ENCODE measurements at places on chromosomes 7 and 10.

- DNase-seq: peak; percentile 15
Observed at GRCh38 chr10:26860102-26860442, 686 bp downstream of the ABI1 start.

- DNase-seq: no peak
Observed at GRCh38 chr7:130904792-130905191, 170.8 kb upstream of the KLF14 start.

DNA sequence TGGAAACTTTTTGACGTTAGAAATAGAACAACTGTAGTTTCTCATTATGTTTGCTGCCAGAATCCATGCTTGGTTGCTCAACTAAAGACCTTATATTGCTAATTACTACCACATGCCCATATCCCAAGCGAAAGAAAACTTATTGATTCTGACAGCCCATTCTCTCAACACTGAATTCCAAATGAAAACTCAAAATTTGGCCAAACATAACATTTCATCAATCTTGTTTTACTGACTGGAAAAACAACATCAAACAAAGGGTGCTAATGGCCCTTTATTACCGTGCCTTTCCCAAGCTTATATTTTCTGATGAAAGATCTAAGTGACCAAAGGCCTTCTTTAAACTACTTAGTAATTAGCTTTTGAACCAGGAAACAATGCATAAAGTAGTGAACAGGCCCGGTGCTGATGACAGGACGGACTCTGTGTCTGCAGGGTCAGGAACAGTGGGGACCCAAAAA, 531.8 kb downstream of the KCNMA1 start:
- DNase-seq: no peak

GRCh38 chr10:25142116-25142864, 32.5 kb upstream of the GPR158 start:
- DNase-seq: no peak

- DNase-seq: no peak
Observed at GRCh38 chr10:87636313-87636915, 23.3 kb upstream of the PAPSS2 start.

DNA sequence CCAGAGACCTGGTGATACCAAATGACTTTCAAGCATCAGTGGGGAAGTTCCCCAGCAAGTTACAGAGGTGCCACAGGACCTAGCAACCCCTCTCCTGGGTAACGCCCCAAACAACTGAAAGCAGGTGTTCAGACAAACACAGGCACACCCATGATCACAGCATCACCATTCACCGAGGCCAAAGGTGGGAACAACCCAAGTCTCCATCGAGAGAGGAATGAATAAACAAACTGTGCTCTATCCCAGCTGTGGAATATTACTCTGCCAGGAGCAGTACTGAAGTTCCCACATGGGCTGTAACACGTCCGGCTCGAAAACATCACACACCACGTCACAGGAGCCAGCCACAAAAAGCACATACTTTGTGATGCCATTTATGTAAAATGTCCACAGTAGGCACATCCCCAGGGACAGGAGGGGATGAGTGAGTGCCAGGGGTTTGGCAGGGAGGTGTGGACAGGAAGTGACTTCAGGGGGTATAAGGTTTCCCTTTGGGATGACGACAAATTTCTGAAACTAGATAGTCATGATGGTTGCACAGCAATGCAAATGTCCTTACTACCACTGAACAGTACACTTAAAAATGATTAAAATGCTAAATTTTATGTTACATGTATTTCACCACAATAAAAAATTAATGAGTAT, 222.8 kb downstream of the TNS3 start:
- DNase-seq: no peak

GRCh38 chr7:50782375-50783208, at the start of gene GRB10:
GRB10 (minus strand) TSS chr7:50782896; CDS start chr7:50732322, 50,574 bp downstream.
- DNase-seq: no peak

DNA sequence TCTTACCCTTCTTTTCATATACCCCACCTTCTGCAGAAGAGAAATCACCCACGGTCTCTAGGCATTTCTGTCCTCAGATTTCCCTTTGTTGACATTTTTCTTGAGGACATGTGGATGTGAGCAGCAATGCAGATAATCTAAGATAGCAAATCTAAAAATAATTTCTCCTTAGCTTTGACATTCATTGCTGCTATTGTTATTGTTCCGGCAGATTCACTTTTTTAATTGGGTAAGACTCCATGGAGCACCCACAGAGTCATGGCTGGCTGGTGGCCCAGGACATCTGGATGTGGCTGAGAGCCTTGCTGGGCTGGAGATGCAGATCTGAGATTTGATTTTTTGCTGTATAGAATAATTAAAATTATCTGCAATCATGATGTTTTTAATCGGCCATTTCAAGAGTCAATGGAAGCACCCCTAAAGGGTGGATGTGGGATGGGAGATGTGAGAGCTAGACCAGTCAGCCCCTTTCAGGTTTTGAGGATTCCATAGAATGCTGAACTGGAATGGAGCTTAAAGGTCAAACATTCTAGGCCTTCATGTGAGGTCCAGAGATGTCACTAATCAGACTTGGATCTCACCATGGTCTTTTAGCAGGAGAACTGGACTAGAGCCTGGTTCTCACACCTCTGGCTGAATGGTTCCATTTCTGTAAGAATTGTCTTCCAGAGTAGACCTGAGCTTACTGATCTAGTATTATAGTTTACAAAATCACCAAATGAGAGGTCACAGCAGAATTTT, 37.5 kb downstream of the TAS2R41 start:
- no peak for DNase-seq

- DNase-seq: no peak
Observed at GRCh38 chr7:46814516-46815250, 767.2 kb downstream of the TNS3 start.

DNA sequence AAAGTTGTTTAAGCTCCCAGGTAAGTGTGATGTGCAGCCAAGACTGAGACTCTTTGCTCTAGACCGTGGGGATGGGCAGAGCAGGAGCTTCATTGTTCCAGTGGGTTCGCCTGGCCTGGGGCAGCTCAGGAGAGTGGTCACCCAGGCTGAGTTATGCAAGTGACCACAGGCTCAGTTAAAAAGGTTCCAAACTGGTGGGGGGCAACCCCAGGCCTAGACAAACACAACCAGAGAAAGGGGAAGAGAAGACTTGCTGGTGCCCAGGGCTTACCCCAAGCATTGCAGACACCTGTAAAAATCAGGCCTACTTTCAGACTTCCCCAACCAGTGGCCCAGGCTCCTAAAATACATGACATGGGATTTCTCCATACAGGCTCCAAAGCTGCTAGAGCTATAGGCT, 21.6 kb downstream of the CREB3L2 start:
- DNase-seq: no peak

DNA sequence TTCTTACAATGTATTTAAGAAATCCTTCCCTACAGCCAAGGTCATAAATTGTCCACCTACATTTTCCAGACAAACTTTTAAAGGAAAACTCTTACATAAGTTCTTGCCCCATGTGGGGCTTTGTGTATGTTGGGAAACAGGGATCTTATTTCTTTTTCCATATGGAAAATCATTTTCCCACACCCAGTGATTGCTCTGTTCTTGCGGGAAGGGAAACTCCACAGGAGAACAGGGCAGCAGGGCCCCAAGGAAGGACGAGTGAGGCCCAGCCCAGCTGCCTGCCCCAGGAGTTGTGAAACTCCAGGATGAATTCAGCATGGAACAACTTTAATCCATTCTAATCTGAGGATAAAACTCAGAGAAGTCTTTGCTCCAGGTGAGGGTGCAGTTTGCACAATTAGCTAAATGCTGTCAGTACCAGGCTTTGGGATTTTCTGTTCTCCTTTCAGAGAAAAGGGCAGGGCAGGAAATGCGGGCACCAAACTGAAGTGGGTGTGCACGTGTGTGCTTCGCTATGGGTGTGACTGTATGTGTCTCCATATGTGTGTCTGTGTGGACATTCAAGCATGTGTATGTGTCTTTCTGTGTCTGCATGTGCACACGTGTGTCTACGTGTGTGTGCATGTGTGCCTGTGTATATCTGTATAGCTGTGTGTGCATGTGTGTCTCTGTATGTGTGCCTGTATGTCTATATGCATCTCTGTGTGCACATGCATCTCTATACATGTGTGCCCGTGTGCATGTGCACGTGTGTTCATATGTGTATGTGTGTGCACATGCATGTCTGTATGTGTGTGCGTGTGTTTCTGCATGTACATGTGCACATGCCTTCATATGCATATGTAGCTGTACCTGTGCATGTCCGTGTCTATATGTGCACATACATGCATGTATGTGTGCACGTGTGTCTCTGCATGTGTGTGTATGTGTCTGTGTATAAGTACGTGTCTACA, 102.0 kb upstream of the FAM20C start:
- DNase-seq: peak; percentile 63

- DNase-seq: no peak
Observed at GRCh38 chr7:101968720-101969466, 151.5 kb downstream of the CUX1 start.

- DNase-seq: no peak
Observed at GRCh38 chr7:84801396-84801795, 385.5 kb downstream of the SEMA3D start.

GRCh38 chr7:83908526-83908925, 259.6 kb upstream of the SEMA3E start:
- DNase-seq: no peak

- no peak for DNase-seq
Observed at GRCh38 chr7:133937786-133938185, 189.4 kb upstream of the LRGUK start.

DNA sequence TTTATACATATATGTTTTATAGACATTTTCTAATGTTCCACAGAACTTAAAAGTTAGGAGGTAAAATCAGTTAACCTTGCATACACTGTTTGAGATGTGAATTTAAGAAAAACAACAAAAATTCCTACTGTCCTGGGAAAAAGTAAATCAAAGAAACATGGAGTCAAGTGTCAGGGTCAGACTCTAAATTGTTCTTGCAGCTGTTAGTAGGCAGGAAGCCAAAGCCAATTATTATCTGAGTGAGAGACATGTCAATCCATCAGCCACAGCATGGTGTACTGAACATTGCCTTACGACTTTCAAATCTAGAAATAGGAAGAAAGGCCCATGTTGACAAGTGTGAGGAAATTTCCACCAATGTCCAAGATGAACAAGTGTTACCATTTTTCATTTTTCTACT, 461.2 kb upstream of the MBL2 start:
- no peak for DNase-seq

All from WERI-Rb-1 (cell line).